ENCODE measurements at places on chromosomes 2 and 18. TPM values are rescaled to one million over a fixed set of nuclear protein-coding genes. Genes with fewer than 3 reads are reported as not detected.

Gene EFHD1
- 0.42 TPM for total RNA-seq

Gene FABP1
- not detected for total RNA-seq

Gene TMEM182
- total RNA-seq = 2.7 TPM

Gene NPPC
- not detected for total RNA-seq

Gene UPP2
- total RNA-seq = not detected

Gene FECH
- 9.1 TPM for total RNA-seq

Gene SMIM21
- not detected for total RNA-seq

Gene LPIN1
- total RNA-seq = 52.8 TPM

Gene RFX8
- 0.21 TPM for total RNA-seq

Gene NEU2
- total RNA-seq = not detected

Gene ARHGAP15
- 334 TPM for total RNA-seq

Gene TMEM198
- total RNA-seq = not detected

Gene LRP2
- total RNA-seq = not detected

Gene TMEM18
- total RNA-seq = 11.5 TPM

Gene MALL
- total RNA-seq = 0.21 TPM

Gene CYP26B1
- under 0.01 TPM for total RNA-seq

Gene SETBP1
- total RNA-seq = 5.0 TPM

Gene LDLRAD4
- total RNA-seq = 50.9 TPM

Gene DUSP19
- total RNA-seq = 0.42 TPM

Gene CHST9
- 0.10 TPM for total RNA-seq

Gene EPAS1
- total RNA-seq = 5.2 TPM

Gene DGKD
- 71.8 TPM for total RNA-seq

Gene MOCOS
- under 0.01 TPM for total RNA-seq

Gene DSC1
- 4.5 TPM for total RNA-seq

Gene AGAP1
- total RNA-seq = 2.7 TPM

Data from mononuclear cell (primary cell).